Femur (tissue), 1 donor: ENCODE measurements at places on chromosomes 12 and 14.

- DNase-seq = no peak
Measured at GRCh38 chr12:6921996-6922946, 5.5 kb upstream of the ATN1 start.

DNA sequence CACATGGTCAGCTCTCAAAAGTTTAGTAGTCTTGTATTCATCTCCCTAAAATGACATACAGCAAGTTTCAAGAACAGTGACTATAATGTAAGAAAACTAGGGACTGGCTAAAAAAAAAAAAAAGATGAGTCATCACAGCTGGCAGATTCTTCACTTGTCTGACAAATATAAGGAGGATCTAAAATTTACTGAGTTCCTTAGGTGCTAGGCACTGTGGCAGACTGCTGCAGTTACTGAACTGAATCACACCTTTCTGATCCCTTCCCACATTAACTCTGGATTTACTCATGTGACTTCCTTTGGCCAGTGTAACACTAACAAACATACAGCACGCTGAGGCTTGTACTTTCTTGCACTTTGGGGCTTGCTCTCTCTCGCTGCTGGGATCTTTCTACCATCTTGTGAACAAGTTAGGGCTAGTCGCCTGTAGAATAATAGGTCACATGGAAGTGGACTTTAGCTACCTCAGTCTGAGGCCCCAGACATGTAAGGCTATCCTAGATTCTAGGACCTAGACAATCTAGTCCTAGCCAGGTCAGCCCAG is 32.1 kb downstream of the BAZ1A start:
- DNase-seq = no peak

- no peak for DNase-seq
Measured at GRCh38 chr12:87921621-87922020, 107.6 kb downstream of the C12orf50 start.

- peak; percentile 53 for DNase-seq
Measured at GRCh38 chr14:52694761-52695480, 437 bp downstream of the ERO1A start.

DNA sequence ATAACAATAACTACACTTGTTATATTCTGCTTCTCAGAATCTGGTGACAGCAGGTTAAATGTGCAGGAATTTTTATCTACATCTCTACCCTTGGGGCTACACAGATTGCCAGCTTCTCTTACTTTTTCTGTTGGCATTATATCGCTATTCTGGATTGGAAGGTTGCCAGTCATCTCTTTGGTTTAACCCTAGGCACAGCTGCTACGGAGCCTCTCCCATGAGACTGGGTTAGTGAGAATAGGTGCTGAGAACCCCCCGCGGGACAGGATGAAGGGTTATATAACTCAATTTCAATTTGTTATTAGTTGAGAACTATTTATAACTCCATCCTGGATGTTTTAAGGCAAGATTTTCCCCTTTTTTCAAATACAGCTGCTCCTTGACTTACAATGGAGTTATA is 73.1 kb downstream of the ACADS start:
- DNase-seq = no peak

DNA sequence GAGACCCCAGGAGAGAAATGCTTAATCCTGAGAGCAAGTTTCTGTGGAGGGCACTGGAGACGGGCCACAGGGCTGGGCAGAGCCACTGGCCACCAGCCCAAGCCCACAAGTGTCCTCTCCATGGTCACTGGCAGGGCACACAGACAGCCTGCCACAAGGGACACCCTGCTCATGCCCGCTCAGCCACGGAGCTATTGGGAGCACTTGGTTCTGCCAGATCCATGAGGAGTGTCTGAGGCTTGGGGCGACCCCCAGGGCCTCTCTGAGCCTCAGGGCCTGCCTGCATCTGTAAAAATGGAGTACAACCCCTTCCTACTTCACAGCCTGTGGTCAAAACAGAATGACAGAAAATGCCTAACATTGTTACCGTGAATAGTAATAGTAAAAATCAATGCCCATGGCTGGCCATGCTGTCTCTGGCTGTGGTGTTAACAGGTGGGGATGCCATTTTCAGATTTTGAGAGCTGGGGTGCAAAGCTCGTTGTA is 3.2 kb downstream of the PGF start:
- DNase-seq = no peak

DNA sequence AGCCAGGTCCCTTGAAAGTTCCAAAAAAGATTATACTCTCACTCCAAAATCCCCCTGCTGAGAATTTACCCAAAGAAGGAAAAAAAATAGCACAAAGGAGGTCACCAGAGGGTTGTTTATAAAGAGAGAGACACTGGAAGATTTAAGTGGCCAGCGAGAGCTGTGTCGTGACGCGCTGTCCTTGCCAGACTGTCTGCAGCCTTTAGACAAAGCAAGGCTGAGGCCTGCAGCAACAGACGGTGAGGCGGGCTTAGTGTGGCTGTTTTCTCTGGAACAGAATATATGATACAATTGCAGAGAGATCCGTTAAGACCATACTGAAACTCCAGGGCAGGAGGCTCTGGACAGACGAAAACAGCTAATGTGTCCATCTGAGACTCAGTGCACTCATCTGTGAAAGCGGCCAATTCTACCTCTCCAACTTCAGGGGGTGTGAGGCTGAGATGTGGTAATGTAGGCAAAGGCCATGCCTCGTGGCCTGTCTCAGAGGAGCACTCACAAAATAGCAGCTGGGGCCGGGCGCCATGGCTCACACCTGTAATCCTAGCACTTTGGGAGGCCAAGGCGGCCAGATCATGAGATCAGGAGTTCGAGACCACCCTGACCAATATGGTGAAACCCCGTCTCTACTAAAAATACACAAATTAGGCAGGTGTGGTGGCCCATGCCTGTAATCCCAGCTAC is 36.2 kb downstream of the ANAPC7 start:
- no peak for DNase-seq

DNA sequence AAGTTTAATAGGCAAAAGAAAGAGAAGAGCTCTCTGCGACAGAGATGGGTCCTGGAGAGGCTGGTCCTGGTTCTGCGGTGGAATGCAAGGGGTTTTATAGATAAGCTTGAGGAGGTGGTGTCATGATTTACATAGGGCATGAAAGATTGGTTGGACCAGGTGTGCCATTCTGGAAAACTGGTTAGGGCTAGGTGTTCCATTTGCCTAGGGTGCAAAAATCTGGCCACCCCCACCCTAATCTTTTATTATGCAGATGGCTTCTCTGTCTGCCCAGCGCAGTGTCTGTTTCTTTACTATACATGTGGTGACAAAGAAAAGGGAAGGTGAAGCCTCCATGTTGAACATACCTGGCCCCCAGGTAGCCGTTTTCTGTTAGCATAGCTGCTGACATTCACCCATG is 65.4 kb downstream of the ERC1 start:
- no peak for DNase-seq

DNA sequence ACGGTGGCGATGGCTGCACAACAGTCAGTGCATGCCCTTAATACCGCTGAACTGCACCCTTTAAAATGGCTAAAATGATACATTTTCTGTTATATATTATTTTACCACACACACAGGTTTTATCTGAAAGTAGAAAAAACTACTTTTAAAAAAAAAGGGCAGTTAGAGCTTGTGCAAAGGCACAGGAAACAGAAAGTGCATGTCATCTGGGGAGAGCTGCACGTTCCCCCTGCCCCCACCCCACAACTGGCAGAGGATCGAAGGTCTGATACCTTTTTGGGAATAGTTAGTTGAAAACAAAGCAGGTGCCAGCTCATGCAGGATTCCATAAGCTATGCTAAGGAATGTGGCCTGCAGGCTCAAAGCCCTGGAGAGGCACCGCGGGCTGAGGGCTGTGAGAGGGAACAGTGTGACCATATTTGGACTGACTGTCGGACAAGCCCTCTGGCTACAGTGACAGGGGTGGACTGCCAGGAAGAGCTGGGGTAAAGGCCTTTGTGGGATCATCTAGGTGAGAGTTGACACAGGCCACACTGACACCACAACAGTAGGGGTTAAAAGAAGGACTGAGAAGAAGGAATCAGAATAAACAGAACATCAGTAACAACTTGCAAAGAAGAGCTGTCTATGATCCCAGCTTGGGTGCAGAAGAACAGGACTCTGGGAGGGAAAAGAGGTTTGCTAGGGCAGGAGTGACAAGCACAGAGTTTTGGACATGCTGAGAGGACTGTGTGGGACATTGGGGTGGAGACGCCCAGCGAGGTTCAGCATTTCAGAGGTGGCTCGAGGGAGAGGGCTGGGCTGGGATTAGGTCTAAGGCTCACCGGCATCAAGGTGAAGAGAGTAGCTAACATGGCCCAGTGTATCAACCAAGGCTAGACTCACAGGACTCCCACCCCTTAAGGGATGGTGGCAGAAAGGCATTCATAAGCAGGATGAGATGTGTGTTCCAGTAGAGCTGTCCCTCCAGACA is 54.6 kb downstream of the ACTN1 start:
- DNase-seq = no peak

- DNase-seq = no peak
Measured at GRCh38 chr14:50813544-50813863, 17.5 kb downstream of the NIN start.

DNA sequence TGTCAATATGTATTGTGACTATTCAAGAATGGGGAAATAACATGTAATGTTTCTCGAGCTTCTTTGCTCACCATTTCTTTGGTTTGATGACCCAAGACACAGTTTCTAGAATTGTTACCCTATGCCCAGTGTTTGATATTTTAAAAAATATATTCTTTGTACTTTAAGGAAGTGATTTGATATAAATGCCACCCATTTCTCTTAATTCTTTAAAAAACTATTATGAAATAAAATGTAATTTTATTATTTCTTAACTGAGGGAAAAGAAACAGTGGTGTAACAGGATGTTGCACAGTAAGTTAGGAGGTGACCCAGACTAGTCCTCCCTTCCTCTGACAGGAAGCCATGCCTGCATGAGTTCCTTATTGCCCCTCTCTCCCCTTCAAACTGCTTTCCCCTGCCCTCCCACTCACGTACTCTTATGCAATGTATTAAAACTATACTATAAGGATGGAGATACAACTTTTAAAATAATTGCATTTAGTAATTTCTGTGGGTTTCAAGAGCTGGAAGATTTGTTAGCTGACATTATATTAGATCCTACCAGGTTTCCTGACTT is 279.4 kb downstream of the TMTC2 start:
- DNase-seq = no peak

DNA sequence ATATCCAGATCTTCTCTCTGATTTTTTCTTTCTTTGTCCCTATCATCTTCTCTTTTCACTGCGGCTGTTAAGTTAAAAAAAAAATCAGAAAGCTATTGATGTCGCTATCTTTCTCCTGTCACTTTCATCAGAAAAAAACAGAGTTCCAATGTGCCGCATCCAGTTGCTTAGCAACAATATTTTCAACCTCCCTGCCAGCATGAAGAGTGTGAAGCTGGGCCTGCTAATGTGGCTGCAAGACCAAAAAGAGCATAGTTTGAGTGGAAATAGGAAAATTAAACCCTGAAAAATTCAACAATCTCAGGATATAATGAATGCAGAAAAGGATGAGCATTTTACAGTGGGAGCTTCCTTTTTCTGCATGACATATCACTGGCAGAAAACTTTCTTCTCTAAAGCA is 1025.4 kb upstream of the LRFN5 start:
- no peak for DNase-seq

- no peak for DNase-seq
Measured at GRCh38 chr14:60278350-60278749, 29.3 kb downstream of the PPM1A start.

- DNase-seq = no peak
Measured at GRCh38 chr12:40063414-40063813, 42.5 kb downstream of the SLC2A13 start.

DNA sequence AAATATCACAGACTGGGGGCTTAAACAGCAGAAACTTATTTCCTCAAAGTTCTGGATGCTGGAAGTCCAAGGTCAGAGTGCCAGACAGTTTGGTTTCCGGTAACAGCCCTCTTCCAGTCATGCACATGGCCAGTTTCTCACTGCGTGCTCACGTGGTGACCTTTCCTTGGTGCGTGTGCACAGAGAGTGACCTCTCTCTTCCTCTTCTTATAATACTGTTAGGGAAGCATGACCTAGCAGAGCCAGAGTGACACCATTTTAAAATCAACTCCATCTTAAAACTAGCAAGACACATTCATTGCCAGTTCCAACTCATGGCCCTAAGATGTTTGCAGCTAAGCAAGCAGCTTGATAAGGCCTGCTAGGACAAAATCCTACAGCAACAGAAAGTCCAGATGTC is 221.5 kb upstream of the DAAM1 start:
- DNase-seq = no peak

DNA sequence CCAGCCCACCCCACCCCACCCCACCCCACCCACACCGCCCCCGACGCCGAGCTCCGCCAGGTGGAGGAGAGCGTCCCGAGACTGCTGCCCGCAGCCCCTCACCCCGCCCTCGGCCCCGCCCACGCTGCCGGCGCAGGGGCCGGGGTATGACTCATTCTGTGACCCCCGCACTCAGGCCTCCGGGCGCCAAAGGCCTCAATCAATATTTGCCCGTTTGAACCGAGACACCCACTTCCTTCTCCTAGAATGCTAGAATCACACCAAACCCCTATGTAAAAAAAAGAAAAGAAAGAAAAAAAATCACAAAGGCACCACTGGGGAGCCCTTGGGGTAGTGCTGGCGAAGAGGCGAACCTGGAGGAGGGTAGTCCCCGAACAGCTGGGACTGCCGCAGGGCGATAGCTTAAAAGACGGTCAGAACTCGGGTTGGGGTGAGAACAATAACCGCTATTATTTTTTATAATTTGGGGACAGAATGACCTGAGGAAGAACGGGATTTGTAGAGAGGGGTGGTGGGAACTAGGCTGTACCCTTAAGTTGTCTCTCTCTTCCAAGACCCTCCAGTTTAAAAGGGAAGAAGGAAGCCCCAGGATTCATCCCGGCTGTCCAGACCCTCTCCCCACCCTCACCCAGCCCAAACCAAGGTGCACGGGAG is 894 bp downstream of the KRT8 start:
- peak; percentile 46 for DNase-seq

GRCh38 chr12:124279315-124279714 is 15.6 kb upstream of the RFLNA start:
- DNase-seq = no peak

DNA sequence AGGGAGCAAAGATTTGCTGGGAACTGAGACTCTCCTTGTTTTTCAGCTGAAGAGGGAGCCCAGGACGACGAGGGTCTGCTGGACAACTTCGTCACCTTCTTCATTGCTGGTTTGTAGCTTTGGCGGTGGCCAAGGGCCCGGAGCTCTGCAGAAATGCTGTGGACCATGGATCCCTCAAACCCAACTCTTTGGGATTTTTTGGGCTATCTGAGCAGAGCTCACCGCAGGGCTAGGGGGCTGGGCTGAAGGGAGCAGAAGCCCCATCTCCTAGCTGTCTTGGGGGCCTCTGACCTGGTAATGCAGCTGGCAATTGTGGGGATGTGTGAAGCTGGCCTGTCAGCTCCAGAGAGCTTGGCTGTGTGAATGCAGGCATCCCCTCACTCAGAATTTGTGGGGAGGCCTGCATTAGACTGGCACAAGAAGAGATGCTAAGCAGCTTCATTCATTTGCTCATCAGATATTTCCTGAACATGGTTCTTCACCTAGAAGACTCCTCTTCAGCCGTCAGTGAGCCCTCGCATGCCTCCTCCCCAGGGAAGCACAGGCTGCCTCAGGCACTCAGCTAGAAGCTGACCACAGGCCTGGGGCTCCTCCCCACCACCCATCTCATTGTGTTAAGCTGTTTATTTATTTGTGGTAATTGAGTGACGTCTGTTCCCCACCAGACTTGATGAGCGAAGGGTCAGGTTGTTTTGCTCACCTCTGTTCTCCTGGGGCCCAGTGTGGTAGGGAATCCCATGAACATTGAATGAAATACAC is 32.2 kb downstream of the CYP46A1 start:
- DNase-seq = no peak
